Hepatocyte (in vitro differentiated cells): ENCODE measurements at places on chromosomes 5 and 9. TPM values are rescaled to one million over a fixed set of nuclear protein-coding genes. Genes with fewer than 3 reads are reported as not detected.

DNA sequence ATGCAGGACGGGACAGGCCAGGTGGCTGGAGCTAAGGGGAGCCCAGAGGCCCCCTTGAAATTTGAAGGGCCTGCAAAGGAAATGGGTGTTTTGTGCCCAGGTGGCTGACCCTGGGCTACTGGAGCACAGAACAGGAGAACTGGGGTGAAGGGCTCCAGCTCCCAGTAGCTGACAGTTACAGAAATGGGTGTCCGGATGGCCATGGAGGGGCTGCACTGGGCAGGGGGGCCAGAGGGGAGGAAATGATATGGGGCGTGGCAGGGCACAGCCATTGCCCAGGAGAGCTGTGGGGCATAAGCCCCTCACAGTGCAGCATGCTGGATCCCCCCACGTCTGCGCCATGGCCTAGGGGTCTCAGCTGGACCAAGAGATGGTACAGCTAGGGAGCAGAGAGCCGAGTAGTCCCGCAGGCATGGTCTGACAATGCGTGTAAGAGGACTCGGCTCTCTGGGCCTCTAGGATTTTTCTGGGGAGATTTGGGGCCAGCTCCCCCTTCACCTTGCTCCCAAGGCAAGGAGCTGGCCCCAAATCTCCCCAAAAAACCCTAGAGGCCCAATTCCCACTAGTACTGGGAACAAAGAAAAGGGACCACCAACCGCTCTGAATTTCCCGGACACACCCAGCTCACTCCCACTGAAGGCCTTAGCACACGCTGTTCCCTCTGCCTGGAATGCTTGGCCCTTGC is 7.9 kb upstream of the CARD19 start:
- no peaks in the 10 kb centered on the region for H3K27me3 ChIP-seq
- H3K27ac ChIP-seq: no peak overlapping the region
- no peak overlapping the region for H3K4me3 ChIP-seq
- no peaks in the 10 kb centered on the region for H3K36me3 ChIP-seq
- DNase-seq: peak; percentile 1
- H3K4me1 ChIP-seq: peaks cover 8% of the 10 kb centered on the region

GRCh38 chr9:2022560-2022959 is 7.4 kb downstream of the SMARCA2 start:
- no peak overlapping the region for H3K4me3 ChIP-seq
- H3K36me3 ChIP-seq: no peaks in the 10 kb centered on the region
- peaks cover 26% of the 10 kb centered on the region for H3K4me1 ChIP-seq
- no peaks in the 10 kb centered on the region for H3K27me3 ChIP-seq

- H3K36me3 ChIP-seq: no peaks in the 10 kb centered on the region
- no peaks in the 10 kb centered on the region for H3K4me1 ChIP-seq
- H3K27ac ChIP-seq: no peak overlapping the region
- no peak overlapping the region for H3K4me3 ChIP-seq
- no peaks in the 10 kb centered on the region for H3K27me3 ChIP-seq
Measured at GRCh38 chr9:69936427-69936826, 107.2 kb upstream of the MAMDC2 start.

GRCh38 chr9:27192291-27192960 is 83.4 kb downstream of the TEK start:
- H3K36me3 ChIP-seq: no peaks in the 10 kb centered on the region
- H3K4me3 ChIP-seq: no peak overlapping the region
- H3K4me1 ChIP-seq: peaks cover 17% of the 10 kb centered on the region

Gene LARP1
- total RNA-seq: 68.4 and 75.0 TPM in 2 replicates
